Cardiac septum (tissue), 1 donor: ENCODE measurements at places on chromosomes 1 and 21.

DNA sequence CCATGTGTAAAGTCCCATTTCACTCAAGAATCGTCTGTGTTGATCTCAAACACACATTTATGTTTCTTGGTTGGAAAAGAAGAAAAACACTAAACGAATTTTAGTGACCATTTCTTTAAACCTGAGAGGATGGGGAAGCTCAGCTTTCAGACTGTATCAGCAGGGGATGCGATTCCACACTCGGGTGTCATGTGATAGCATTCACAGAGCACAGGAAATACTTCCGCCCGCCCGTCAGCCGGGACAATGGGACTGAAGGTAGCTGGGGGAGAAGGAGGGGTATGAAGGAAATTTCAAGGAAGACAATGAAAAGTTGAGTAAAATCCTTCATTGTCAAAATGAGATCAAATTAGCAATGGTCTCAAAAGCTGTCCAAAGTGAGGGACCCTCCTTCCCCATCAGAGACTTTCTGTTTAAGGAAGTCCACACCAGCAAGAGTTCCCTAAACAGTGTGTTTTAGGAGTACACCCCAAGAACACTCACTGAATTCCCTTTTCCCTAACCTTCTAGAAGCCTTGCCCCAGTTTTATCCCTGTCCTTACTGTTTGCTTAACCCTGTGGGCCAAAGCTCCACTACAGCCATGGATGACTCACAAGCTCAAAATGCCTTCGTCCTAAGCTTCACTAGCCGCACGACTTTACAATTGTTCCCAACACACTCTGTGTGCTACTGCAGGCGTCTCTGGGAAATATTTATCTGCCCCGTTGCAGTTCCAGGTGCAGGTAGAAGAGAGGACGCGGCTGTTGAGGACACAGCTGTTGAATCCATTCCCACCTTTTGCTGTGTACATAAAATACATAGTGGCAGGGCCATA, 51.4 kb upstream of the SIM2 start:
- no peak for DNase-seq

DNA sequence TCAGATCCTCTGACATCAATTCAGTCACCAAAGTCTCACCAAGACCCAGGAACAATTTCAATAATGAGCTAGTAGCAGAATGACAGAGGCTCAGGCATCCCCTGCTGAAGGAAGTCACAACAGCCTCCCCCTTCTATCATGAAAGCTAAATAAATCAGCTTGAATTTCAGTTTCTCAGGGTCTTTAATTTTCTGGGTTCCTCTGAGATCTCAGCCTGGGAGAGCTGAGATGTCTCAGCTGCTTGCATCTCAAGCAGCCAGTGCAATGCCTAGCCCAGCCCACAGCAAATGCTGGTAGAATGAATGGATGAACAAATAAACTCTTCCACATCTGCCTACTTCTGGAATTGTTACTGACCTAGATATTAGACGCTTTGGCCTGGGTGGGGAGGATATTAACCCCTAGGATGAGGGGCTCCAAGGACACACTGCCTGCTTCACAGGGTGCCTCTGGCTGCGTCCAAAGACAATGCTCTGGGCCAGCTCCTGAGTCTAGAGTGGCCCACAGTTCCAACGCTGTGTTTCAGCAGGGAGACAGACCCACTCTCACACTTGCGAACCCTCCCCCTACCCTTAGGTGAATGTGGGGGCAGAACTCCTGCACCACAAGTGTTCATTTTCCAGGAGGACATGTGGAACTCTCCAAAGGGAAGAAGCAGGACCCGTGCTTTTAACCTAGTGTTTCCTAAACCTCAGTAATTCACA, 11.2 kb upstream of the LORICRIN start:
- DNase-seq: no peak

DNA sequence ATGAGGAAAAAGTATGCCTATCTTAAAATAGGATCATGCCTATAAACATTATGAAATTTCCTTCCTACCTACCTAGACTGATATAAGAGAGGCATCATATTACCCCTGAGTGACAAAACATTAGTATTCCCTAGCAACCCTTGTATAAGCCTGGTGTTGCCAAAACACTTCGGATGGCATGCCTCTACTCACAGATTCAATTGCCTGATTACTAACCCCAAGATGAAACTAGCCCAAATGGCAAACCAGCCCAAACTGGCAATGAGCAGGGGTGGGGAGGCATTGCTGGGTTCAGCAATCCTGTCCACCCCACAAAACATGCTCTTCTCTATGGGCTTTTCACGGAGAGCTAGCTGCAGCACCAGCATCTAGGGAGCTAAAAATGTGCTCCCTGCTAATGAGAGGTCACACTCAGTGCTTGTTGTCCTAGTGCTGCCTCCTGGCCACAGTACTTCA, 13.9 kb downstream of the PALMD start:
- no peak for DNase-seq

- no peak for DNase-seq
Measured at GRCh38 chr1:172399756-172400721, 20.4 kb upstream of the C1orf105 start.

DNA sequence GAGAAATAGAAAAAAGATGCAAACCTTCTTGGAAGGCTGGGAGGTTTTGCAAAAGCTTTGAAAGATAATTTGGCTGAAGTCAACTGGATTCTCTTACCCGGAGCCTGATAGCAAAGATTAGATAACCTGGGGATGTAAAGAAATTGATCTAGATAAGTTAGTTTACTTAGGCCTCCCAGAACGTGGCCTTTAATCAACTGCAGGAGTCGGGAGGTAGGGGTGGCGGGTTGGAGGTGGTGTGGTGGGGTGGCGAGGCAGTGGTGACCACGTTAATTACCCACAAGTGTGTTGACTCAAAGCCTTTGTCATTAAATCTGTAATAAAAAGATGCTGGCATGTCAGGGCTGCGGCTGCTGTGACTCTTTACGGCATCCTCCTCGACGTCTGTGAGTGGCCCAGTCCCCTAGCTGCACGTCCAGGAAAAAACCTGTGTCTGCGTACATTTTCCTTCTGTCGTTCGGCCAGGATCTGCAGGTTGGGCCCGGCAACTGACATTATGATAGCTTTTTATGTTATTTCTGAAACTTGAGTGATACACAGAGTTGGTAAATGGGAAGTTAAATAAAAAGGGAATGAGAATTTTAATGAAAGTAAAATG, 51.1 kb upstream of the B3GALT2 start:
- DNase-seq: no peak

DNA sequence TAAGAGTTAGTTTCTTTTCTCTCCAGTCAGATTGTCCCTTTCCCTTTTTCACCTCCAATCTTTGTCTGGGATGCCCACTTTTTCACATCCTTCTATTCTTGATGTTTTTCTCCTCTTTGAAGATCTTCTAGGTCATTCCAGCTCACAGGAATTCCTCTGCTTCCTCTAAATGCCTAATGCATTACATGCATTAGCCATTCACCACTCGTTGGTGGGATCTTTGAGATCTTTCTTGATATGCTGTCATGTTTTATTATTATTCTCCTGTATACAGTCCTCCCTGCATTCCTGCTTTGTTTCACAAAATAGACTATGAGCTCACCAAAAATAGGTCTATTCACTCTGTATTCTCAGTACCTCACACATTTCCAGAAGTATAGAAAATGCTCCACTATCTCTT, 129.0 kb downstream of the LYPLAL1 start:
- DNase-seq: no peak

DNA sequence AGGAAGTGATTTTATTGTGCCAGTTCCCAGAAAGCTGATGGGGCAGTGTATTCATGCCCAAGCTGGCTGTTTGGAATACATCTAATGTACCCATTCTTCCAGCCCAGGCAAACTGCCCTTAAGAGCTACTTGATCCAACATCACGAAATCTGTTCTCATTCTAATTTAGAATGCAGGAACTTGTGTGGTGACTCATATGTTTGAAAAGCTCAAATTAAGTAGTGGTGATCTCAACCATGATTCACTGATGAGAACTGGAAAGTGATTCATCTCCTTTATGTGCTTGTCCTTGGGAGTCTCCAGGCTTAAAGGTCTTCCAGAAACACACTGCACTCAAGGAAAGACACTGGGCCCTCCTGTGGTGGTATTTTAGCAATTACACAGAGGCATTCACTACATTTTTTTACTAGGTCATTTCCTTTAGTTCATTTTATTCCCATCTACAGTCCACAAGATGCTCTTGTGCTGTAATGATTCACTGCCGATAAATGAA, 65.4 kb downstream of the RPE65 start:
- DNase-seq: no peak

GRCh38 chr1:59750328-59751003, 64.3 kb upstream of the HOOK1 start:
- no peak for DNase-seq

- DNase-seq: no peak
Measured at GRCh38 chr1:224113545-224113917, 380 bp upstream of the FBXO28 start.

DNA sequence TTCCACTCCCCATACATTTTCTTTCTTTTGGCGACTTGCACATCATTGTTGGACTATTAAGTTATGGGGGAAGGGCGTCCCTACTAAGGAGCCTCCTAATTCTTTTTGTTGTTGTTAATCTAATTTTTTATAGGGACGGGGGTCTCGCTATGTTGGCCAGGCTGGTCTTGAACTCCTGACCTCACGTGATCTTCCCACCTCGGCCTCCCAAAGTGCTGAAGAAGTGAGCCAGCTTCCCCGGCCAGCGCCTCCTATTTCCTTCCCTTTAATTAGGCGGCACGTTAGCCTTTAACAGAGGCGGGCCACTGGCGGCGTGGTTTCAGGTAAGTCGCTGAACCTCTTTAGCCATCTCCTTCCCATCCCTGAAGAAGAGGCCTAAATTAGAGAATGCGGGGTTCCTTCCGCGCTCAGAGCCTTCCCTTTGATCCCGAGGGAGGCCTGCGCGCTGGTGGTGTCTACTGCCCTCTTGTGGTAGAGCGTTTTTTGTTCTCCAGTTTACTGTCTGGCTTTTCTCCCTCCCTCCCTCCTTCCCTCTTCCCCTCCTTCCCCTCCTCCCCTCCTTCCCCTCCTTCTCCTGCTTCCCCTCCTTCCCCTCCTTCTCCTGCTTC, 38.1 kb downstream of the TNFRSF9 start:
- peak; percentile 81 for DNase-seq

GRCh38 chr1:101136739-101137138, 100.1 kb upstream of the S1PR1 start:
- DNase-seq: no peak
